MG63 (cell line): ENCODE measurements at places on chromosomes 1 and 21.

- no peak for DNase-seq
Measured at GRCh38 chr1:116538544-116538943, 32.3 kb downstream of the CD58 start.

DNA sequence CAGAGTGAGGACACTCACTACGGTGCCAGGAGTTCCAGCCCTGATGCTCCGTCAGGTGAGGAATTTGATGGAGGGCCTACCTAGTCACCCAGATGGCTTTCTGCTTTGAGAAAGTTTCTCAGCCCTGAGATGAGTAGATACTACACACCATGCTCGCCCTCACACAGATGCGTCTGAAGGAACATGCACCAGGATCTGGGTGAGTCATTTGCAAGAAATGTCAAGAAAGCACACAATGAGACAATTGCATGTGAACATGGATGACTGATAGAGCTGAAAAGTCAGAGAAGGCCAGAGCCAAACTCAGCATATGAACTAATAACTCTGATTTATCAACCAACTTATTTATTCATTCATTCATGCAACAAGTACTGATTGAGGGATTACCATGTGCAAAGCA, 483.9 kb downstream of the OMA1 start:
- no peak for DNase-seq

DNA sequence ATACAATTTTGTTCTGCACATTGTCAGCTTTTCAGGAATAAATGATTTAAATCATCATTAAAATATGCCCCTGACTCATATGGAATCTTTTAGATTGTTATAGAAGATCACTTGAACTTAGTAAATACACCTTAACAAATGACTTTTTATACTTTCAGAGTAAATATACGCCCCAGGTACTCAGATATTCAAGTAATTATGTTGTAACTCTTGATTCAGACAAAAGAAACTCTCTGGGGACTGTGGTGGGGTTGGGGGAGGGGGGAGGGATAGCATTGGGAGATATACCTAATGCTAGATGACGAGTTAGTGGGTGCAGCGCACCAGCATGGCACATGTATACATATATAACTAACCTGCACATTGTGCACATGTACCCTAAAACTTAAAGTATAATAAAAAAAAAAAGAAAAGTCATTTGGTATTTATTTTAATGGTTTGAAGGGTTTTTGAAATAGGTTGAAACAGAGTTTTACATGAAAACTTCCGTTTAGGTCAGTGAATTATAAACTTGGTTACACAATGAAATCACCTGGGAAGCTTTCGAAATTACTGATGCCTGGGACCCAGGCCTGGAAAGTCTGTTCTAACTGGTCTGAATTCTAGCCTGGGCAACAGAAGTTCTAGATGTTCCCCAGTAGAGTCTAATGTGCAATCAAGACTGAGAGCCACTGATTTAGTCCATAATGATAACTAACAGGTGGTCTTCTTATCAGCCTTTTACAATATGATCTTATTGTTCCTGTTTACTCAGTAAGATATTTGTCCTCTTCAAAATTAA, 320.5 kb upstream of the NR5A2 start:
- DNase-seq = no peak

- no peak for DNase-seq
Measured at GRCh38 chr21:37118187-37118826, 45.3 kb downstream of the TTC3 start.

GRCh38 chr1:33350611-33351280, 29.8 kb upstream of the A3GALT2 start:
- no peak for DNase-seq

- DNase-seq = no peak
Measured at GRCh38 chr1:21301794-21302440, 11.7 kb upstream of the ECE1 start.

- no peak for DNase-seq
Measured at GRCh38 chr21:39141502-39141901, 41.7 kb downstream of the PSMG1 start.

- DNase-seq = no peak
Measured at GRCh38 chr1:182803846-182804245, 14.3 kb downstream of the NPL start.

DNA sequence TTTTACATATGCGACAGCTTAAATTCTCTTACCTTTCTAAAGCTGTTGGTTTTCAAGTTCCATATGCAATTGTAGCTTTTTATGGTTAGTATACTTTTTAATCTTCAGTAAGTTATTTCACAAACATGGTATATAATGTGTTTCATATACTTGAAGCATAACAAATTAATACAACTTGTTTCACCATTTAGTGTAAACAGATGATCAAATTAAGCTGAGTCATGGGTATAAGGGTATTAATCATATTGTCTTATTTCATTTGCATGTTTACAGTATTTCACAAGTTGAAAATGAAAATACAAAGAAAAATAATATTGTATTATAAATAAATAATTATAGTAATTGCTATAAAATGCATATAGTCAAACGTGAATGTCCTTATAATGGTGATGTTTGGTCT, 92.1 kb downstream of the PTPRC start:
- DNase-seq = no peak

DNA sequence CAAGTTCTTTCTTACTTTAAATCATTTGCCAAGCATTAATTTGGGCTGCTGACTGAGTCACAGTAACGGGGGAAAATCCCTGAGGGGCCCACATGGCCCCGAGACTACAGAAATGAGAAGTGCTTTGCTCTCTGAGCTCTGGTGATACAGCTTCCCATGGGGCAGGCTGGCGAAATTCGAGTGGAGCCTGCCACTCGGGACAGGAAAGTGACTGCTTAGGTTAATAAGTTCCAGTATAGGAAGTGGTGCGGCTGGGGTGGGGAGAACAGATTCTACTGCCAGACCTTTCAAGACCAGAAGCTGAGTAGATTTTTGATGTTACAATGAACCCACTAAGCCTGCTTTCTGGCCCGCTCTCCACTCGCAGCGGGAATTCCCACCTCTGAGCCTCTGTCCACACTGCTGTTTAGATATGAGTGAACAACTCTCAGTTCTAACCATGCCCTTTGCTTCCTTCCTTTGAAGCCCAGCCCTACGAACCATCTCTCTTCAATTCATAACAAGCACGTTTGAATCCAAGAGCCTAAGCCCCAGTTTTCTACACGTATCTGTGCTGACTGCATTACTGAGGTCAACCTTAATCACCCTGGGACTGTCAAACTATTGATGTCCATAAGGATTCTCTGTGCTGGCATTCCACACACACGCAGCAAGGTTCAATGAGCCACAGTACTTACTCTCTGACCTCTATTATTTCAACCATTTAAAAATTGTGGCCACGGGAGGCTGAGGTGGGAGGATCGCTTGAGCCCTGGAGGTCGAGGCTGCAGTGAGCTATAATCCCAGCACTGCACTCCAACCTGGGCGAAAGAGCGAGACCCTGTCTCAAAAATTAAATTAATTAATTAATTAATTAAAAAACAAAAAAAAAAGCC, 9.6 kb downstream of the ZBTB17 start:
- no peak for DNase-seq

DNA sequence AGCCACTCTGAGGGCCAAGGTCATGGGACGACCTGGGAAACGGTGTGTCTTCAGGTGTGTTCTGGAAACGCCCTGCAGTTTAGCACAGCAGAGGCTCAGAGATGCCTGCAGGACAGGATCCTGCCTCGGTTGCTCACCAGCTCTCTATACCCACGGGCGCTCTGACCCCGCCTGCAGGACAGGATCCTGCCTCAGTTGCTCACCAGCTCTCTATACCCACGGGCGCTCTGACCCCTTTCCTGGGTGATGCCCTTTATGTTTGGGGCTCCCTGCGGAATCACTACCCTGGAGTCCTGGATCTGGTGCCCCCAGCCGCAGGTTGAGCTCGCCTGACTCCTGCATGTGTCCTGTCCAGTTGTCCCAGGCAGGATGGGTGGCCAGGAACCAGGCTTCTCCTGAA, 32.5 kb downstream of the TFF3 start:
- DNase-seq = no peak

GRCh38 chr1:104745875-104746274, 996.2 kb downstream of the AMY1C start:
- DNase-seq = no peak

DNA sequence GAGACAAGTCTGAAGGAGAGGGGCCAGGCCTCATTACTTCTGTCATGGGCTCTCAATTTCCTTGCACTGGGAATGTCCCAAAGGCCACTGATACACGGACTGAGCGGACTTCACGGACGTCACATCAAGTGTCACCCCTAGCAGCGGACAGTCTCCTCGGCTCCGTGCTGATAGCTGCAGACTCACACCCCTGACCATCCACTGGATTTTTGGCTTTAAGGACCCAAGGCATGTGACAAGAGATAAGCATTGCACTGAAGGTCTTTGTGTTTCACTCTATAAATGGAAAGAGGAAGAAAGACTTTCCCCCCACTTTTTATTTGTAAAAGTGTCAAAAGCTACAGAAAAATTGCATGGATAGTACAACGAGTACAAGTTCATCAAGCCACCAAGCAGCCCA, 200.4 kb upstream of the FGGY start:
- no peak for DNase-seq

- no peak for DNase-seq
Measured at GRCh38 chr21:46199436-46200373, 15.4 kb upstream of the SPATC1L start.

DNA sequence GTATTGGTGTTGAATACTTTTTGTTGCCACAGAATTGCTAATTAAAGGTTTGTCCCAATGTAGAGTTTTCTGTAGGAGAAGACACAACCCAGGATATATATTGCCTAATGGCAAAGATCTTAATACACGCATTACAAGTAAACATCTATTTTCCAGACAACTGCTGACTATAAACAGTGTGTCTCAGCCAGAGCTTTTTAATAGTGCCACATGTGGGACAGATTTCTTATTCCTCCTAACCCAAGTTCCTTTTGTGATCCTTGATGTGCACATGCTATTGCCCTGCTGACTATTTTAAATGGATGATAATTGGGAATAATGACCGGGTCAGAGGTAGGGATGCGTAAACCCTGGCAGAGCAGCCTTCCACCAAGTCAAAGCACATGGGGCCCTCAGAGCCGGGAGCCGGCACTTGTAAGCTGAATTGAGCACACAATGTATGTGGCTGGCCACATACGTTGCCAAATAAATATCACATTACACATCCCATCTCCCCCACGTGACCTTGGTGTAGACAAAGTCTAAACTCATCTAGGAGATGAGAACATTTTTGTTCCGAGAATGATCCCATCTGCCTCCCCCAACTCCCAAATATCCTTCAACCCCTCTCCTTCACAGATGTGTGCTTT, 209.8 kb upstream of the NFIA start:
- DNase-seq = no peak

DNA sequence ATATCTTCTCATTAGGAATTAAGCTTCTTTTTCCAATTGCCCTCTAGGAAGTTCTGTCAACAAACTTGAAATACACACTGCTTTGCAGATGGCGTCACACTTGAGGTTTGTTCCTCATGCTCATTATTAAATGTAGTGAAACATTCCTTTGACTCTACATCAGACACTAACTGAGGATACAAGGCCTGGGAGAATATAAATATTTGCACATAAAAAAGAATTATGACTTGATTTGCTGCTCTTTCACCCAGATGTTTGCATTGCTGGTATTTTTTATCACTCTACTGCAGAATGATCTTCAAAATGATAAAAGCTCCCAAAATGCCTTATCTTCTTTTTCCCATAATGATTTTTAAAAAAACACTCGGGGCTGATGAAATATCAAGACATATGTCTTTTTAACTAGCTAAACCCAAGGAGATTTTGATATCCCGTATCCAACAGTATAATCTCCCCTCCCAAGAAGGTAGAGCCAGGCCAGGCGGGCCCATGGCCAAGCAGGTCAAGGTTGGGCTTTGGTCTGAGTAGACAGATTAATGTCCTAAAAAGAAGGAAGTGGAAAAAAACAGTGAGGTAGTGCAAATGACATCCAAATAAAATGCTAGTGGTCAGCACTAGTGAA, 264.6 kb downstream of the HHIPL2 start:
- DNase-seq = no peak

DNA sequence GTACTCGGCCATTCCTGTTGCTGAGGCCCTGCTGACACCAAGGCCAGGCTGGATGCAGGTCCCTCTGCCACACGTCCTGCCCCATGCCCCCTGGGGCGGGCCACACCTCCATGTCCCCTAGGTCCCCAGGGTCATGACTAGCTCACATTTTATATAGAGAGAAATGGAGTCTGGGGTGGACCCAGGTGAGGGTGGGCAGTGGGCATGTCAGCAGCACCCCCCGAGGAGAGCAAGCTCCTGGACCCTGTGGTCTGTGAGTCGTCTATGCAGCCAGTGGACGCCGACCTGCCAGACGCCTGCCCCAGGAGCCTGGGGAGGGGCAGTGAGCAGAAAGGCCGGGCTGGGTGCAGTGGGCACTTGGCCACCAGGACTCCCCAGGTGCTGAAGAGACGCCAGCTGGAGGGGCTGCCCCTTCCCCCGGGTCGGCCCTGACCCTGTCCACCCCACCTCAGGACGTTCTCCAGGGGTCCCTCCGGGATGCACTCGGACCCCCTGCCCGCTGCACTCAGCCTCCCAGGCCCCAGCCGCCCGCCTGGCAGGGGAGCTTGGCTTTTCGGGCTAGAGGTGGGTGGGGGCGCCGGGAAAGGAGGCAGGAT, 15.9 kb downstream of the SAMD11 start:
- DNase-seq = no peak

GRCh38 chr1:237911911-237912310, 21.2 kb upstream of the ZP4 start:
- no peak for DNase-seq
